ENCODE measurements at places on chromosomes 11 and 22. TPM values are rescaled to one million over a fixed set of nuclear protein-coding genes. Genes with fewer than 3 reads are reported as not detected.

CDC42BPG gene
- 0.15 TPM for total RNA-seq

MFRP gene
- not detected for total RNA-seq

CBLIF gene
- not detected for total RNA-seq

LDLRAD3 gene
- total RNA-seq = 20.7 TPM

ESAM gene
- total RNA-seq = under 0.01 TPM

LMO2 gene
- 0.30 TPM for total RNA-seq

ANKK1 gene
- total RNA-seq = not detected

PTPRJ gene
- 6.4 TPM for total RNA-seq

OR4D9 gene
- not detected for total RNA-seq

C11orf71 gene
- total RNA-seq = 5.5 TPM

MRGPRF gene
- total RNA-seq = 43.1 TPM

RASD2 gene
- not detected for total RNA-seq

OR2AG2 gene
- total RNA-seq = under 0.01 TPM

RAB3IL1 gene
- 3.0 TPM for total RNA-seq

SLC25A18 gene
- 0.17 TPM for total RNA-seq

UCP3 gene
- total RNA-seq = 0.30 TPM

APOBEC3A gene
- total RNA-seq = not detected

NAALADL1 gene
- total RNA-seq = 41.6 TPM

CASP4 gene
- total RNA-seq = 120 TPM

ARFGAP3 gene
- 40.1 TPM for total RNA-seq

CCDC116 gene
- total RNA-seq = not detected

ZBTB16 gene
- total RNA-seq = 13.6 TPM

SLC22A6 gene
- total RNA-seq = not detected
